ENCODE measurements at places on chromosomes 5 and 9.

DNA sequence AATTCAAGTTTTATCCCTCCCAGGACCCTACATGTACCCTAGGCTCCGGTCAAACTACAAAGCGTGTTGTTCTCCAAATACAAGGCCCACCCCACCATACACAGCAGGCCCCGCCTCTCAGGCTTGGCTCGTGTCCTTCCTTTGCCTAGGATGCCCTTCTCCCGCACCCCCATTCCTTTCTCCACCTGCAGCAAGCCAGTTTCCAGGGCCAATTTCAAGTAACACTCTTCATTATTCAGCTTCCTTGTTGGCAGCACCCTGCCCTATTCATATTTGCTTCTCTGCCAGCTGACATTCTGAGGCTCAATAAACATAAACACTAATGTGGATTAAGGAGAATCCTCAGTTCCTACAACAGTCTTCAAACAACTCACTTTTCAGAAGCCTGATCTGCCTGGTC, 31.7 kb downstream of the EPB41L4B start:
- no peak for DNase-seq

DNA sequence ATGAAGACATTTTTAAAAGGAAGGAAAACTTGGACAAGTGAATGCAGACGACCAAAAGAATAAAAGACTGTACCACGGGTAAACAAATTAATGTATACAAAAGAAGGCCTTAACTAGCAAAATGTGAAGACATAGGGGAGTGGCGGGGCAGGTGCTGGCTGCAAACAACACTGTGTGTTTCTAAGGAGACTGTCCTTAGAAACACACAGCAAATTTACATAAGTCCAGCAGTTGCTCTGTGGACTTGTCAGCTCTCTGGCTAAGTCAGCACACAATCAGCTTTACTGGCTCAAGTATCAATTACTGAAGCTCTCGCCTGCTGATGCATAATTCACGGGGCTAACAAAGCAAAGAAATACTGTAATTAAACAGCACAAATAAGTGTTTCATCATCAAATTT, 24.8 kb downstream of the PTBP3 start:
- DNase-seq, result no peak

GRCh38 chr5:6466975-6467567, 18.4 kb downstream of the UBE2QL1 start:
- DNase-seq, result no peak

DNA sequence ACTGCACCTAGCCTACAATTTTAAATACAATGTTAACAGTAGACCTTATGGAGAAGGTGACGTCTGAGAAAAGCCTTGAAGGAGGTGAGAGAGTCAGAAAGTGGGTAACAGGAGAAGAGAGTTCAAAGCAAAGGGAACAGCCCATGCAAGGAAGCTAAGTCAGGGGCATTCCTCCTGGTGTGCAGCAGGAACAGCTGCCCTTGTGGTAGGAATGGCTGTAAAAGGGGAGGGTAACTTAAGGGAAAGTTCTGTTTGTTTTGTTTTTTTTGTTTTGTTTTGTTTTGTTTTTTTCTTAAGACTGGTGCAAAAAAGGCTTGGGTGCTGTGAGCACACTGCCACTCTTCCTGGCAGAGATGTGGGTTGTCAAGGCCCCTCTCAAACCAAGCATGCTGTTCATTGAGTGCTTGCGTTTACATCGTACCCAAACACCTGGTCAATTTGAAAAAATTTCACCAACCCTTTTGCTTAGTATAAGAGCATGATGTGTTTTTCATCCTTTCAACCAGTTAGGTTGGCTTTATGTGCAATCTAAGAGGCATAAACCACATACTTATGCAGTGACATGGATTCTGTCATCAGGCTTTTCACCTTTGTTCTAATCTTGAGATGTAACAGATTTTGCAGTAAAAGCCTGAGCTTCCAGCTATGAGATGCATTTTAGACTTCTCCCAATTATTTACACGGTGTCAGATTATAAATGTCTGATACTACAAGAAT, 279.7 kb downstream of the GLIS3 start:
- DNase-seq, result no peak

GRCh38 chr9:2597483-2597882, 24.1 kb upstream of the VLDLR start:
- no peak for DNase-seq

- no peak for DNase-seq
Measured at GRCh38 chr5:177426566-177427210, at the start of gene GRK6. TSS of gene GRK6 (plus strand) at chr5:177426676. CDS start at chr5:177426846, 170 bp downstream.

DNA sequence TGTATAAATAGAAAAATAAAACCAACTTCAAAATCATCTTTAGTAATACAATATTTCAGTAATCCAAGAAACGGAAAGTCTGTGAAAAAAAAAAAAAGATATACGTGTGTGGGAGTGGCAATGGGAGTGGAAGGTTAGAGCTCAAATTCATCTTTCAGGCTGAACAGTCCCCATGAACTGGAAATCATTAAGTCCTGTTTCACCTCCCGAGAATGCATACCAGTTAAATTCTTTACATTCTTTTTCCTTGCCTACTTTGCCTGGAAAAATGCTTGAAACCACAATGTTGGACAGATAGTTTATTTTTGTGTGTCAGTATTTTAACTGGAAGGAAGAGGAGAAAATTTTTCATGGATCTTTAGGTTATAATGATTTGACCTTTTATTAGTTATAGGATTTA, 166.8 kb downstream of the MUSK start:
- no peak for DNase-seq

- DNase-seq, result no peak
Measured at GRCh38 chr9:77999231-77999631, 32.4 kb downstream of the GNAQ start.

DNA sequence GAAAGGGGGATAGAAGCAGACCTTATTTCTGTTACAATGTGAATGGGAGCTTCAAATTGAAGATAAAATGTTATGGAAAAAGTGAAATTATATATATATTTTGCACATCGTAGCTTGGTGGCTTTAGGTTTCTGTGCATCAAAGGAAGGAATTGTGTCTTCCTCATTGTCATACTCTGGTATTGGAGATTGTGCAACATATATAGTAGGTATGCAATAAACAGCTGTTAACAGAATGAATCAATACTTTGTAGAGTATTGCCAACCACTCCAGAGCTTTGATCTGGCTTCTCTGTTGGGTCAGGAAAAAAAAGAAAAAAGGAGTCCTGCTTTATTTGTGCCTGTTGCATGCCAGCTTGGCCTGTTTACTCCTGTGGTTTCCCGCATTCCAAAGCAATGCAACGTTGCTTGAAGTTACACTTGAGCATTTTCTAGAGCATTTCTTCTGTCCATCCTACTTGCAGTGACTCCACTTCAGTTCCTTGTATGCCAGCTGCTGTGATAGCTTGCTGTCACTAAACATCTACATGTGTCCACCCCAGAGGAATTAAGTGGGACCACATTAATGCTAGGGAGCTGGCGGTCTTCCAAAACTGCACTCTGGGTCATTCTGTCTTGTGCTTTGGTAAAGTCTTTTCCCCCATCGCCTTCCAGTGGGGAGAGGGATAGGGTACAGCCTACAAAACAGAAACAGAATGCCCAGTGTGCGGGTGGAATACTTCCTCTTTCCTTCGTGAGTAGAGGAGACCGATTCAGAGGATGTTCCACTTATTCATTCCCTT, 62.0 kb upstream of the MEF2C start:
- no peak for DNase-seq

DNA sequence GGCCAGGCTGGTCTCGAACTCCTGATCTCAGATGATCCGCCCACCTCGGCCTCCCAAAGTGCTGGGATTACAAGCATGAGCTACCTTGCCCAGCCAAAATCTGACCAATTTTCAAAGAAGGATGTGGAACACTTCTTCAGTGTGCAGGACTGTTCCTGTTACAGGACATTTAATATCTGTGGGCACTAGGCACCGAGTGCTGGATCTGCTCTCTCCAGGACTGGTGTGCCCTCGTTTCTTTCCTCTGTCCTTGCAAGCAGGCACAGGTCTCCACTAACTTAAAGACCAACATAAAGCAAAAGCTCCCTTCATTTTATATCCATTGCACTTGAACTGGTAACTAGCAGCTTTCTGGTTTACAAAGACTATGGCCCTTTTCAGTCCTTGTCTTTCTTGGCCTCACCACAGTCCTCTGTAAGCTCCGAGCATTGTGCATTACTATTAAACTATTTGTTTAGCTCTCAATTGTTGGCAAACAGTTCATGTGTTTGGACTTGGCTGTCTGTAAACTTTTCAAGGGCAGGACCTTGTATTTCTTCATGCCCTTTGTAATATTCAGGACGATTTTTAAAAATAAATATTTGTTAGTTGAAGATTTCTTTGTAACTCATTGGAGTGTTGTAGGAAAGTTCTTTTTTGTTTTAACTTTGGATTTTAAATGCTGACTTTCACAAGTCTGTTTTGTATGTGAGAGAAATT, 37.3 kb downstream of the ARHGEF28 start:
- no peak for DNase-seq

DNA sequence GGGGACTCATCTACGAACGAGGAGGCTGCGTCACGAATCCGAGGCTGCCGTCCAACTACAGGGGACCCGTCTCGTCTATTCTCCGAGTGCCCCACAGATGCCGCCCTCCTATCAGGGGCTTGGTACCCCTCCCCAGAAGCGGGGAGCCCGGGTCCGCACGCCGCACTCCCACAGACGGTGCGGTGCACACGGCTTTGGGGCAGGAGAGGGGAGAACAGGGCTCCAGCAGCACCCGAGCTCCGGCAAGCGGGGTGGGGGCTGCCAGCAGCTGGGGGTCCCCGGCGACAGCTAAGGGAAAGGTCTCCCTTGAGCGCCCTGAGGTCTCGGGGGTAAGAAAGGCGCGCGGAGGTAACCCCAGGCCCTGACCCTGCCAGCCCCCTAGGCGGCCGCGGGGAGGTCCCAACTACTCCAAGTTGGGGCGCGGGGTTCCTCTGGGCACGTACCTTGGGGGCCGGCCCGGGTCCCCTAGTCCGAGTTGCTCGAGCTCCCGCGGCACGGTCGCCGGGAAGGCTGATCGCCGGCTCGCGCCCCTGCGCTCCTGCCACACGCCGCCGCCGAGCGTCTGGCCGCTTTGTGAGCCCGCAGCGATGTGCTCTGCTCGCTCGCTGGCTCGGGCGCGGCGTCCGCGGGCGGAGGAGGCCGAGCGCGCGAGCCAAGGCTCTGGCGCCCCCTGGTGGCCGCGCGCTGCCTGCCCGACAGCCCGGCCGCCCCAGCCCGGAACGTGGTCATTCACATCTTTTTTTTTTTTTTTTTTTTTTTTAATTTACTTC, at the start of gene SPOCK1:
Gene SPOCK1 (minus strand): TSS at position 591 of the 770 bp plus-strand sequence.
- DNase-seq, result peak; percentile 78

- no peak for DNase-seq
Measured at GRCh38 chr9:69871118-69871834, 50.7 kb downstream of the CFAP95 start.

DNA sequence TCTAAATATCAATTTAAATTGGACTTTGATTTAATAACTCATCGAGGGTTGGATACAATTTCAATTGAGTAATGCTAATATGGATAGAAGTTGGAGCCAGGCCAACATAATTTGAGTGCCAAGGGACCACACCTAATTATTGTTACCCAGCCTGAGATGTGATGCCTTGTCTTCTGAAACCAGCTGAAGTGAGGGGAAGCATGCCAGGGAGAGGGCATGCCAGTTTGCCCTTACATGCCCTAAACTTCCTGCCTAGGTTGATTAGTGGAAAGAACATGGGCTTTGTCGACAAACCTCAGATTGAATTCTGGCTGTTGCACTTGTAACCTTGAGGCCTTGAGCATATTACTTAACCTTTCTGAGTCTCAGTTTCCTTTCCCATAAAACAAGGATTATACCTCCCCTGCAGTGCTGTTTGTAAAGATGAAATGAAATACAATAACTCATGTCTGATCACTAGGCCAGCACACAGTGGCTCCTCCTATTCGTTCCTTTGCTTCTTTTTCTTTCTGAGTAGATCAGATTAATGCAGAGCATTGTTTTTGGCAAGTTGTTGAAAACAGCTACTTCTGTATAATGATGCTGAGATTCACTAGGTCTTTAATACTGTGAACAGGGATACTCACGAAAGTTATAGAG, 412.8 kb downstream of the TLE4 start:
- no peak for DNase-seq

- DNase-seq, result no peak
Measured at GRCh38 chr5:76489877-76490688, 87.0 kb downstream of the IQGAP2 start.

GRCh38 chr9:136544964-136545691, 720 bp downstream of the NOTCH1 start:
- DNase-seq, result no peak

GRCh38 chr9:89873801-89874200, 269.0 kb downstream of the GADD45G start:
- no peak for DNase-seq

DNA sequence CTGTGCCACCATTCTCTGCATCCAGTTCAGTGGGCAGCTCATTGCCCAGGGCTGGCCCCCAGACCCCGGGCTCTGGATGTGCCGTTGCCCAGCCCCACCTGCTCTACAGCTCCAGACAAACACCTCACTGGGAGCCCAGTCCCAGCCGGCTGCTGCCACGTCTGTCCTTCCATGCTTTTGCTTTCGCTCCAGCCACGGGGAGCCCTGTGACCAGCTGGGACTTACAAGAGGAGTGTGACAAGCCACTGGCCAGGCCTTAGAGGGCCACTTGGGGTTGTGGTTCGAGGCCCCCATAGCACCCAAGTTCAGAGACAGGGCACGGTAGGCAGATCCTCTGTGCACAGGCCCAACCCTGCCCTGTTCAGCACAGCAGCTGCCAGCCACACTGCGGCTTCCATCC, 142.0 kb downstream of the ADAMTS2 start:
- no peak for DNase-seq

- DNase-seq, result peak; percentile 11
Measured at GRCh38 chr5:71586052-71586940, 844 bp upstream of the MCCC2 start.

DNA sequence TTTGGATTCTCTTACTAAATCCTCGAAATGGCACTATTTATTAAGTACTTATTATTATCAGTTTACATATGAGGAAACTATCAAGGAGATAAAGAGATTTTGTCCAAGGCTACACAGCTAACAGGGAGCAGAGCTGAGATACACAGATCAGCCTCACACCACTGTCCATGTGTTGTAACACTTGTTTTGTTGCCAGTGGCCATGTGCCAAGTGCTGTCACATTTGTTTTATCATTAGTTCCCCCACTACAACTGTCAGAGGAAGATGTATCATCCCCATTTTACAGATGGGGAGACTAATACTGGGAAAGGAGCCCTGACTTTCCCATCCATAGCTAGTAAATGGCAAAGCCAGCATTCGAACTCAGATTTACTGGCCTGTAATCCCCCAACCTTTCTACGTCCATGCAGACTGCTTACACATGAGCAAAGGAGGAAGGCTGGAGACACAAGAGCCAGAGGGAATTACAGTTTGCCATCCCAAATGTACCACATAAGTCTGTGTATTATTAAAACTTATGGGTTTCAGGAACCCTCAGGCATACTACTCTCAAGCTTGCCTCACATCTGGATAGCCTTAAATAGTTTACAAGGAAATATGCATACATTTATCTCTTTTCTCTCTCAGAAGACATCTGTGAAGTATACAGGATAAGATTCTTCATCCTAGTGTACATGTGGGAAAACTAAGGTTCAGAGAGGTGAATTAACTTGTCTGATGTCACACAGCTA, 25.1 kb downstream of the PAPPA start:
- no peak for DNase-seq

GRCh38 chr9:91042541-91042940, 240.9 kb downstream of the SYK start:
- no peak for DNase-seq

GRCh38 chr5:161863259-161863658, 15.3 kb downstream of the GABRA1 start:
- no peak for DNase-seq
